Osteoblast (primary cell): ENCODE measurements at places on chromosomes 3 and 15. TPM values are rescaled to one million over a fixed set of nuclear protein-coding genes. Genes with fewer than 3 reads are reported as not detected.

Gene MEX3B
- total RNA-seq: 11.2 and 15.2 TPM in 2 replicates

Gene DNAJA4
- total RNA-seq: 2.1 and 2.2 TPM in 2 replicates

GRCh38 chr15:39598958-39599845 is 18.3 kb downstream of the THBS1 start:
- H3K36me3 ChIP-seq: peaks cover 23% of the 10 kb centered on the region
- DNase-seq: no peak
- peak overlapping the region; percentile 7 for H3K27ac ChIP-seq
- H3K4me1 ChIP-seq: no peaks in the 10 kb centered on the region
- no peaks in the 10 kb centered on the region for H3K27me3 ChIP-seq

Gene TGM5
- total RNA-seq: not detected in 2 replicates

GRCh38 chr3:185070491-185071286 is 82.2 kb downstream of the C3orf70 start:
- peaks cover 3% of the 10 kb centered on the region for H3K27me3 ChIP-seq
- no peak overlapping the region for H3K4me3 ChIP-seq
- H3K36me3 ChIP-seq: no peaks in the 10 kb centered on the region
- peak; percentile 94 for DNase-seq

DNA sequence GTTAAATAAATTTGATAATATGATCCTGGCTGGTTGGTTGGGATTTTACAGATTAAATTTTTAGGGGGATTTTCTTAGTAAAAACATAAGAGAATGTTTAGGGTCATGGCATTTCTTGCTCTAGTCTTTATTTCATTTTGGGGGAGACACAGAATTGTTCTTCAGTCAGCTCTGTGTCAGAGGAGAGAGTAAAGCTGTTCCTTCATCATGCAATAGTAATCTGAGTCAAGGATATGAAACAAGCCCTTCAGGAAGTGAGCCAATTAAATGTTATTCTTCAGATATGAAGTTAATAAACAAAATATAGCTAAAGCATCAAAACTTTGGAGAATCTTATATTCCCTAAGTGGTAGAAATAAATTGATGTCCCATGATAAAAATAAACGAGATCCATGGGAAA is 22.9 kb upstream of the SLC4A7 start:
- peak overlapping the region; percentile 56 for H3K27ac ChIP-seq
- H3K36me3 ChIP-seq: no peaks in the 10 kb centered on the region
- H3K4me3 ChIP-seq: no peak overlapping the region
- DNase-seq: peak; percentile 58
- H3K4me1 ChIP-seq: peaks cover 42% of the 10 kb centered on the region

Gene ITGA11
- total RNA-seq: 567 and 697 TPM in 2 replicates

DNA sequence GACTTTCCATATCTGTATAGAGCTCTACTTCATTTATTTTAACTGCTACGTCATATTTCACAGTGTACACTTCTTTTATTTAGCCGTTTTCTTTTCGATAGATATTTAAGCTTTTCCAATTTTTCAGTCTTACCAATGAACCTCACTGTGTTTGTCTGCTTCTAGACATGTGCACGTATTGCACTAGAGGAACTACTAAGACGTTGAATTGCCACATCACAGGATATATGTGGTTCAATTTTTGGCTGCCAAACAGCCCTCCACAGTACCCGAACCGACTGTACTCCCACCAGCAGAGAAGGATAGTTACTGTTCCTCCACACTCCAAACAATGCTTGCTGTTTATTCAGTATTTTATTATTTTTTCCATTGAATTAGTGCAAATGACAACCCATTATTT is 2.0 kb downstream of the NR1I2 start:
- H3K36me3 ChIP-seq: no peaks in the 10 kb centered on the region
- no peaks in the 10 kb centered on the region for H3K27me3 ChIP-seq
- H3K27ac ChIP-seq: no peak overlapping the region

Gene RAD51
- 1.8 TPM in 2 replicates for total RNA-seq

GRCh38 chr3:144407335-144407734 is 435.7 kb downstream of the DIPK2A start:
- H3K4me3 ChIP-seq: no peak overlapping the region
- H3K27ac ChIP-seq: no peak overlapping the region
- peak; percentile 50 for DNase-seq
- no peaks in the 10 kb centered on the region for H3K4me1 ChIP-seq
- no peaks in the 10 kb centered on the region for H3K36me3 ChIP-seq
- no peaks in the 10 kb centered on the region for H3K27me3 ChIP-seq

- no peak for DNase-seq
- H3K4me1 ChIP-seq: peaks cover 65% of the 10 kb centered on the region
Measured at GRCh38 chr3:149468504-149469212, 5.8 kb upstream of the TM4SF4 start.

DNA sequence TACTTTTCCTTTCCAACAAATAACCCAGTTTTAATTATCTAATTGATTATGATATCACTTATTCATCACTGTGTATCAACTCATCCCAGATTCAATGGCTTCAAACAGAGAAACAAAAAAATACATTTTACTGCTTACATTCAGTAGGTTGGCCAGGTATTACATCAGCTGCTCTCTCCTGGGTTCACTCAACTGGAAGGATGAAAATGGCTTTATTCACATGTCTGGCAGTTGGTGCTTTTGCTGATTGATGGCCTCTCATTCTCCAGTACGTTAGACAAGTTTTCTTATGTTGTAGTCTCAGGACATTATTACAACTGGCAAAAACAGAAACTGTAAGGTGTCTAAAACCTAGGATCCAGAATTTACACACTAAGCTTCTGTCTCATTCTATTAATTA is 811.0 kb upstream of the ALCAM start:
- no peak overlapping the region for H3K4me3 ChIP-seq
- no peaks in the 10 kb centered on the region for H3K36me3 ChIP-seq
- no peaks in the 10 kb centered on the region for H3K27me3 ChIP-seq

Gene GPR62
- under 0.01 TPM in 1 of 2 replicates, not detected in the other for total RNA-seq

Gene FEZF2
- total RNA-seq: not detected in 2 replicates

GRCh38 chr3:138747225-138747624 is 87.5 kb downstream of the PIK3CB start:
- no peak overlapping the region for H3K27ac ChIP-seq
- H3K36me3 ChIP-seq: no peaks in the 10 kb centered on the region
- no peak for DNase-seq
- no peaks in the 10 kb centered on the region for H3K27me3 ChIP-seq

DNA sequence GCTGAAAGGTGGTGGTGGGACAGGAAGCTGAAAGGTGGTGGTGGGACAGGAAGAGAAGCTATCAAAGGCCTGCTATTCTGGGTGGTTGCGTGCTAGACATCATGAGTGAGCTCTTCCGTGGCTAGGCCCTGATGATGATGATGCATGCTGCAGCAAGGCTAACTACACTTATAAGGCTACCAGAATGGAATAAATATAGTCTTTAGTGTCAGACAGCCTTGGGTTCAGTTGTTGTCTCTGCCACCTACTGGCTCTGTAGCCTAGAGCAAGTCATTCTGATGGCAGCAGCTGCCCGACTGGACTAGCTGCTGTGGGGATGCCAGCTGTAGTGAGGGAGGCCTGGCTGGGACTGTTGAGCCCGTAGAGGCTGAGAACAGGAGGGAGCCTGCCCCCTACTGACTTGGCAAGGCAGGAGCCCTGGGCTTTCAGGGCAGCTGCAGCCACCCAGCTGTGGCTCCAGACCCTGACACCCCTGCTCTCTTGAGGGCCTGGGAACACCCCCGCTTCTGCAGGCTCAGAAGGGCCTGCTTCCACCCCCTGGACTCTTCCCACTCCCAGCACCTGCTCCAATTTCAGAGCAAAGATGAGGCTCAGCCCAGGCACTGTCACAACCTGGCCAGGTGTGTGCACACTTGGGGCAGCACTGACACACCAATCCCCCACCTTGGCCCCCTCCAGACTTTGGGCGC is 21.4 kb upstream of the ZBED2 start:
- no peak overlapping the region for H3K27ac ChIP-seq
- H3K36me3 ChIP-seq: no peaks in the 10 kb centered on the region
- DNase-seq: peak; percentile 49
- no peaks in the 10 kb centered on the region for H3K27me3 ChIP-seq

GRCh38 chr3:19221081-19221480 is 72.8 kb downstream of the KCNH8 start:
- no peaks in the 10 kb centered on the region for H3K27me3 ChIP-seq
- no peak for DNase-seq
- no peak overlapping the region for H3K27ac ChIP-seq
- H3K36me3 ChIP-seq: no peaks in the 10 kb centered on the region
- H3K4me3 ChIP-seq: no peak overlapping the region

GRCh38 chr3:10721101-10721500 is 94.9 kb upstream of the SLC6A11 start:
- no peak overlapping the region for H3K4me3 ChIP-seq
- no peak overlapping the region for H3K27ac ChIP-seq
- H3K27me3 ChIP-seq: peaks cover 16% of the 10 kb centered on the region
- no peaks in the 10 kb centered on the region for H3K36me3 ChIP-seq
- DNase-seq: no peak

DNA sequence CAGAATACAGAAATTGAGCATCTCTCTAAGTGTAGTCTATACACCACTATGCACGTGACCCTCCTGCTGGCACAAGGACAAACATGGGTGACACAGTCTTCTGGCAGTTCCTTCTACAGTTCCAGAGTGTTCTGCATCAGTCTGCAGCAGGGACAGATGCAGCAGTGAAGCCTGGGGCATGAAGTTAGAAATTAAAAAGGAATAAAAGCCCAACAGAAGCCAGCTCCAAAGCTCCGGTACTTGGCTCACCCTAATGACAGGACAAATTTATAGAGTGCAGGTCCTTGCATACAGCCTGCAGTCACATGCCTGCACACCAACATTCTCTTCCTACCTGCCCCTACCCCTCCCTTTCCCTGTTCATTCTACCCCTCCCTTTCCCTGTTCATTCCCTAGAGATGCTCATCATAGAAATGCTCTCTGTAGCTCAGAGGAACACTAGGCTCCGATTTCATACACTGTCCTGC is 15.0 kb downstream of the UACA start:
- H3K4me1 ChIP-seq: peaks cover 26% of the 10 kb centered on the region
- H3K27me3 ChIP-seq: no peaks in the 10 kb centered on the region
- DNase-seq: no peak
- H3K4me3 ChIP-seq: no peak overlapping the region
- peak overlapping the region; percentile 17 for H3K27ac ChIP-seq

DNA sequence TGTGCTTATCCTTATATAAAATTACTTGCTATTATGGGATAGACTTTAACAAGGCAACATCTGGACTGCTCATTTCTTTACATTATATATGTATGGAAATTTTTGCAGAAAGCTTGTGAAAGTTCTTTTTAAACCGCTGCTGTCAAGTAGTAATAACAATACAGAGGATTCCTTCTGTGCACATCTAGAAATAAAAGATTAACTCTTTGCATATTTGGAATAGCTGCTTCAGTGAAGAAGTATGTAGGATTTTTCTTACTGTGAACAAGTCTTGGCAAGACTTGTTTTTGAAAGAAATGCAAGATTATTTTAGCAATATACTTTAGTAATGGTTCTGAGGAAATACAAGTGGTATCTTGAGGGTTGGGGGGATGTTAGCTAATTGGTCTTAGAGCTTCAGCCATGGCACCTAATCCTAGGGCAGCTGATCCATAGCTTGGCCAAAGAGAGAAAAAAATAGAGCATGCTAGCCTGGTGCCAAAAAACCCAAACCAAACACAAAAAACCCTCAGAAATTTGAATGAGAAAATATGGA is 4.3 kb downstream of the PRKCI start:
- H3K36me3 ChIP-seq: no peaks in the 10 kb centered on the region
- no peak overlapping the region for H3K4me3 ChIP-seq
- no peak overlapping the region for H3K27ac ChIP-seq
- H3K27me3 ChIP-seq: no peaks in the 10 kb centered on the region
- peaks cover 31% of the 10 kb centered on the region for H3K4me1 ChIP-seq

DNA sequence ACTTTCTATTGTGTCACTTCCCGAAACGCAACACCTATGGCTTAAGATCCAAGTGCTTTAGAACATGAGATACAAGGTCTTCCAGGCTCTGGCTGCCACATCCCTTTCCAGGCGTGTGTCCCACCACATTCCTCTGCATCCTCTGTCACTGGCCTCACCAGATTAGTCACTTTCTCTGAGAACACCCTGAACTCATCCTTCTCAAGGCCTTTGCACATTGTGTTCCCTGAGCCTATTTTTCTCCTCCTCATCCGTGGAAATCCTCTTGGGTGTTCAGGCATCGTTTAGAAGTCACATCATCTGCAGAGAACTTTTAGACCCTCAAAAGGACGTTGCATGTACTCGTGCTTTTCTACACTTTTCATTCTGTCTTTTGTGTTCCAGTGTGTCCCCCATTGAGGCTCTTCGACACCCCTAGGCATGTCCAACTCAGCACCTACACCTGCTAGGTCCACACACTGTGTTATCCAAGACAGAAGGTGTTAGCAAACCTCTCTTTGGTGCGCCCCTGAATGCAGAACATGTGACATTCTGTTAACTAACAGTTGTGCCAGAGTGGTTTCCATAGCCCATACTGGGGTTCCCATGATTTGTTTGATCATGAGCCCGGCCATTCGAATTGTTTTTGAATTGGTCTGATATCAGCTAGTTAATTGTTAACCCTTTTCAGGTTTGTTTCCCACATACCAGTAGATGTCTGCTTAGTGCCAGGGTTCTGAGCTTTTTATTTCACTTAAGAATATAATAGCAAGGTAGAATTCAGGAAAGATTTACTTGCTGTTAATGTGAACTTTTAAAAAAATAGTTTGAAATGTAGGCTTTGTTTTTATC is 67.2 kb downstream of the LPP start:
- DNase-seq: peak; percentile 52
- no peak overlapping the region for H3K4me3 ChIP-seq
- H3K27me3 ChIP-seq: no peaks in the 10 kb centered on the region
- peak overlapping the region; percentile 86 for H3K27ac ChIP-seq
- peaks cover 6% of the 10 kb centered on the region for H3K36me3 ChIP-seq

- no peaks in the 10 kb centered on the region for H3K36me3 ChIP-seq
- no peak overlapping the region for H3K27ac ChIP-seq
- H3K27me3 ChIP-seq: peaks cover 39% of the 10 kb centered on the region
- no peak for DNase-seq
- H3K4me1 ChIP-seq: no peaks in the 10 kb centered on the region
Measured at GRCh38 chr3:127417709-127418559, 130.1 kb upstream of the PRR20G start.

GRCh38 chr3:183498634-183499033 is 56.9 kb downstream of the KLHL6 start:
- no peak overlapping the region for H3K4me3 ChIP-seq
- no peaks in the 10 kb centered on the region for H3K36me3 ChIP-seq
- H3K27me3 ChIP-seq: peaks cover 8% of the 10 kb centered on the region
- no peaks in the 10 kb centered on the region for H3K4me1 ChIP-seq

- no peak for DNase-seq
- no peak overlapping the region for H3K4me3 ChIP-seq
- H3K4me1 ChIP-seq: no peaks in the 10 kb centered on the region
- H3K27ac ChIP-seq: no peak overlapping the region
- no peaks in the 10 kb centered on the region for H3K36me3 ChIP-seq
- peaks cover 22% of the 10 kb centered on the region for H3K27me3 ChIP-seq
Measured at GRCh38 chr3:124640635-124641306, 89.5 kb upstream of the UMPS start.
